MV-4-11 (cell line): ENCODE measurements at places on chromosomes 7 and 10.
A peak's percentile ranks its signal among the peaks of the same experiment; 100 is the strongest.

DNA sequence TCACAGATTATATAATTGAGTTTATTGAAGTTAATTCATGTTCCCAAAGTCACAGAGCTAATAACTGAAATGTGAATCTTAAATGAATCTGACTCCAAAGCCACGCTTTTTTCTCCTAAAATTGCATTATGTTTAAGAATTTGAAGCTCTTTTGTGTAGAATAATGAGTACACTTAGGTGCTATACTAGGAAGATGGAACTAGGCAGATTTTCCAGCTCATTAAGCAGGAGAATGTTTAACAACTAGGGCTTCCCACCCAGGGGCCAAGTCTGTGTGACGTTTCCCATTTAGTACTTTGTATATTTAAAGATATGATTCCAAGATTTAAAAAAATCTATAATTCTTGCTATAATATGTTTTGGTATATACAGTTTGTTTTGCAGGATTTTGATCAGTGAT is 169.5 kb downstream of the KIF20B start:
- no peak for DNase-seq

DNA sequence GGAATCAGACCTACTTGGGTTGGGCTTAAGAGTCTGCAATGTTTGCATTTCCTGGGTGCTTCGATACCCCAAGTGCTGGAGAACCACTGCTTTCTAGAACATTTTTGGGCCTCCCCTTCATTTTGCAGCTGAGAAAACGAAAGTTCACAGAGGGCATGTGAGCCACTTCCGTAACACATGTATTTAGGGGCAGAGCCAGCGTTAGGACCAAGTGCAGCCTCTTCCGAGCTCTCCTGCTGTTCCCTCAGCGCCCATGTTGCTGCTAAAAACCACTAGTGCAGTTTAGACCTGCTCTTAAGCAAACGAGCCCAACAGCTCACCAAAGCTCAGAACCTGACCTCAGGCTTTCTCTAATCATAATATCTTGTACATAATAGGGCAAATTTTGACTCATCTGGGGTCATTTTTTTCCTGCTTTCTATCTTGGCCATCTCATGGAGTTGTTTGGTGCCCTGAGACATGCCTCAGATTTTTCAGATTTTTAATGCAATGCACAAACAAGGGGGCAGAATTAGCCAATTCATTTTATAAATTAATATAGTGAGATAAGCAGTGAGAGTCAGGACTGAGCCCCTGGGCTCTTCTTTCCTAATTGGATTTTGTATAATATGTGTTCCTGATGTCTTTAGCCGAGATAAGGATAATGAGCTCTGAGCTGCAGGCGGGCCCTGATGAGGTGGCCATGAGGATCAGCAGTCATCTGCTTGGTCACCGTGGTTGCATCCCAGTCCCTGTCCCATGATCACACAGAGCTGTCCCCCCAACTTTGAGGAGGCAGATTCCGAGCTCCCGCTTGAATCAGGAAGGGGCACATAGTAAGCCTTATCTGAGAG is 12.9 kb downstream of the BAG3 start:
- peak; percentile 90 for DNase-seq

- DNase-seq = no peak
These were observed 247.1 kb upstream of the GRB10 start for GRCh38 chr7:51029701-51030191.

GRCh38 chr10:52420656-52421055 is 106.6 kb downstream of the DKK1 start:
- no peak for DNase-seq

- DNase-seq = no peak
These were observed 48.0 kb downstream of the CREB3L2 start for GRCh38 chr7:137953665-137954470.

- no peak for DNase-seq
These were observed 587.8 kb upstream of the POM121L12 start for GRCh38 chr7:52447581-52448180.

- DNase-seq = no peak
These were observed 120.7 kb downstream of the CHN2 start for GRCh38 chr7:29315122-29315891.

DNA sequence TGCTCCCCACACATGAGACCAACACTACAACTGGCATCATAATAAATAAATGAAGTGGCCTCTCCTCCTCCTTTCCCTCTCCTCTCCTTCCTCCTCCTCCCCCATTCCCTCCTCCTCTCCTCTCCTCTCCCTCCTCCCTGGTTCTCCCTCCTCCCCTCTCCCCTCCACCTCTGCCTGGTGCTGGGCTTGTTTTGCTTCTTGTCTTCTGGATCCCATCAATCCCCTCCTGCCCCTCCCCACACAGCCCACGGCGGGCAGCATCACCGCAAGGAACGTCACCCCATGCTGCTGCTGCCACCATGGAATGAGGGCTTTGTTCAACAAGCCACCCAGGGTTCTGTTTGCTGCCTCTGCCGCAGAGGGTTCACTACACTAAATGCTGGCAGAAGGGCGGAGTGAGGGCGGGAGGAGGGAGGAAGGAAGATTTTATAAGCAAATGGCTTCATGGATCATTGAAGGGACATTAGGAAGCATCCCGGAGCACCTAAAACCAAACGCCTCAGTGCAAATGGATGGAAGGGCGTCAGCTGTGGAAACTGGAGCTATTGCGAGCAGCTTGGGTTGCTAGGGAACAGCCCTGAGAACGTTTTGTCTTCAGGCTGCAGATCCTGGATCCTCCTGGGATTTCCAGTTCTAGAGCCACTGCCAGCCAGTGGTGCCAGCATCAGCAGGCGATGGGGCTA is 379.7 kb upstream of the ZMIZ1 start:
- DNase-seq = no peak

DNA sequence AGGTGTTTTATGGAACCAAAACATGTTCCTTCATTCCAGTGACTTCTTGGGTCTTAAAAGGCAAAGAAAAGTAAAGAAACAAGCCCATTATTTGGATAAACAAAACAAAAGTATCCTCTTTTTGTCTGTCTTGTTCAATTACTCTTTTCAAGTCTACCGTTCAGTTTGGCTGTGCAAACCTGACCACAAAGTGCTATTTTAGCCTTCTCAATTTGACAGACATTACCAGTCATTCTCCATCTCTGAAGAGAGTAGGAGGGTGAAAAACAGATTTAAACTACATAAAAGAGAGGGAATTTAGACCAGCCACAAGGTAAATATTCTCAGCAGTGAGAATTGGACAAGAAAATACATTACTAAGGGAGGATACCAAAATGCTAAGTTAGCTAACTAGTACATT is 145.2 kb downstream of the GRM3 start:
- no peak for DNase-seq

- no peak for DNase-seq
These were observed 90.3 kb downstream of the GLCCI1 start for GRCh38 chr7:8058852-8059251.

DNA sequence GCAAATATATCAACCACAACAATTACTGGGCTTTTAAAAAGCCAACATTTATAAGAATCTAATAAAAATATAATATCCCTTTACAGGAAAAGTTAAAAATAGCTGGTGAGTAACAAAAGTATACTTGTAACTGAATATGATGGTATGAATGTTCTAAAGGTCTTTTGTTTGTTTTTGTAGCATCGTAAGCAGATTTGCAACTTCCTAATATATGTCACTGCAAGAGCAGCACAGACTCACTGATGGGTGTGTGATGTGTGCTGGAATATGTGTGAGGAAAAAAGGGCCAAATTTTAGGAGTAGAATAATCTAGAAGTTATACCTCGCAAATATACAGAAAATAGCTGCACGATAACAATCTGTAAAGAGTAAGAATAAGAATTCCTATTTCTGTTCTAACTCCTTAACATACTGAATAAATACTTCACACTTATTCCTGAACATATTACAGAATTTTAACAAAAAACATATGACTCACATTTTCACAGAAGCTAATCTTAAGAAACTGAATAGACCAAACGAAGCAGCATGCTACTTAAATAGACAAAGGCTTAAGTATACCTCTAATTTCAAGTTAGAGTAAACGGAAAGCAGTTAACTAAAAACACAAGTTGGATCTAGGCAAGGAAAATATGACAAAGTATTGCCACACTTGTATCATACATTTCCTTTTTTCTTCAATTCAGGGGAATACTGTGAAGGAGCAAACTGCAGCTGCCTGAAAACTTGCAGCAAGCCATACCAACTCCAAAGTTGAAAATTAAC is 9.6 kb downstream of the ETV1 start:
- DNase-seq = no peak

DNA sequence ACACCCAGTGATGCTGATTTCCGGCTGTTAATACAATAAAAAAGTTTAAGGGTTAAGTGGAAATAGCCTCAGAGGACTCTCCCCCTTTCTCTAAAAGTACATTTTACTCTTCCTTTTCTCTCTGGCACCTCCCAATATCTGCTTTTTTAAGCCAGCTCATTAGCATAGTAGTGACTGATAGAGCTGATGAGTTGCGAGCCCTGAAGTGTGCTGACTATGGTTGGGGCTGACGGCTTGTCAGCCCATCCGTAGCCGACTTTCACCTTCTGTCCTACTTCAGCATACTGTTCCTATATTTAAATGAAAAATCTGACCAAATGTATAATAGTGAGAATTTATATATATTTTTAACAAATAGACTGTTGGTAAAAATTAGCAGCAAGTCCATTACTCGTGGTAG is 80.0 kb downstream of the SHH start:
- DNase-seq = no peak

DNA sequence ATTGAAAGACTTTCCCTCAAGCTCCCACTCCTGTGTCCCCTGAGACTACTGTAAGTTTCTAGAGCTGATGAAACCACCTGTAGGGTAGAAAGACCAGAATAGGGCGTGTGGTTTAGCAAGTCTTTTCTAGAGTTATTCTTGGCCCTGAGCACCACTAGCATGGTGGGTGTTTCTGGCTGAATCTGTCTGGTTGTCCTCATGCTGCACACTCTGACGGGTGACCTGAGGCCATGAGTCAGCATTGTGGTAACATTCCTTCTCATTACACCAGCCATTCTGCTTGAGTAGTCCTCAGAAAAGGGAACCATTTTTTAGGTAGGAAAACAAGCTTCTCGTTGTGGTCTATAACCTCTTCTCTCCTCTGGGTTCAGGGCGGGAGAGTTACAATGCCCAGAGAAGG is 250.3 kb downstream of the SNX13 start:
- DNase-seq = peak; percentile 98

DNA sequence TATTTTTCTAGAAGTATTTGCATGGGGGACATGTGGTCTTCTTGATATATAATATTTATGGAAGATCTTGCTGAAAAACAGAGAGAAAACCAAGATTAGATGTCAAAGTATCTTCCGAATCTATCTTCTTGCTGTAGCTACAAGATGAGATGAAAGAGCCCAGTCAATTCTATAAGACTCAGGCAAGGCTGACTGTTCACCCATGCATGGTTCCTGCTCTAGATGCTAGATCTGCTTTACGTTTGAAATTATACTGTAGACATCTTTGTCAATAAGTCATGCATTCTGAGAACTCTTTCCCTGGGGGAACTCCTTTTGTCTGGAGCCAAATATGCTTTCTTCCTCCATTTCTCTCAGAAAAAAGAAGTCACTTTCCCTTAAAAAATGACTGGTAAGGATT is 1292.0 kb downstream of the XPNPEP1 start:
- no peak for DNase-seq
